Mesenchymal stem cell (in vitro differentiated cells and primary cell): ENCODE measurements at places on chromosomes 3 and 15.

GRCh38 chr3:15681668-15682067 is 80.1 kb downstream of the BTD start:
- DNase-seq = peak; percentile 14

GRCh38 chr3:12186046-12186445 is 27.3 kb upstream of the TIMP4 start:
- no peak for DNase-seq

DNA sequence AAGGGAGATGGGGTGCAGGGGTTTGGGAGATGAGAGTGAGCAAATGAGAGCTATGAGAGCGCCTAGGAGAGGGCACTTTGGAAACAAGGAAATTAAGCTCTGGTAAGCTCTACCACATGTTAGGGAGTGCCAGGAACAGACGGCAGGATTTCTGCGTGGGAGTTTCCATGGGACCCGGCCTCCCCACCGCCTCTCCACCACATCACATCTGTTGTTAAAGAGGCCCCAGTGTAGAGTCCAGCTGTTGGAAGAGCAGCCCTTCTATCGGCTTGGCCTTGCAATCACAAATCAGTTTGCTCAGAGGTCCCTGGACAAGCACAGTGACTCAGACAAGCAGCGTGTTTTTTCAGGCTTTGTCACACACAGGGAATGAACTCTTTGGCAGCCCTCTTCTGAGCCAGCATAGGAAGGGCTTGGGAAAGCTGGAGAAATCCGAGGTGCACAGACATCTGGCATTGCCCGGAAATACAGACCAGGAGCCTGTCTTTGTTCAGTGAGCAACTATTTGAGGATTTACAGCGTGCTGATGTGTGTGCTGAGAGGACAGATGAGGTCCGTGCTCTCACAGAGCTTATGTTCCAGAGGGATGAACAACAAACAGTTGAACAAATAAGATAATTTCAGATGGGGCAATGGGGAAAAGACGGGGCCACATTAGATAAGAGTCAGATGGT is 370.6 kb upstream of the PROK2 start:
- peak; percentile 97 for DNase-seq

GRCh38 chr3:109023656-109024254 is 70.1 kb upstream of the GUCA1C start:
- peak; percentile 42 for DNase-seq

- no peak for DNase-seq
Measured at GRCh38 chr3:13536432-13536831, 12.5 kb upstream of the FBLN2 start.

GRCh38 chr3:193096076-193096475 is 144.9 kb upstream of the PLAAT1 start:
- DNase-seq = no peak

DNA sequence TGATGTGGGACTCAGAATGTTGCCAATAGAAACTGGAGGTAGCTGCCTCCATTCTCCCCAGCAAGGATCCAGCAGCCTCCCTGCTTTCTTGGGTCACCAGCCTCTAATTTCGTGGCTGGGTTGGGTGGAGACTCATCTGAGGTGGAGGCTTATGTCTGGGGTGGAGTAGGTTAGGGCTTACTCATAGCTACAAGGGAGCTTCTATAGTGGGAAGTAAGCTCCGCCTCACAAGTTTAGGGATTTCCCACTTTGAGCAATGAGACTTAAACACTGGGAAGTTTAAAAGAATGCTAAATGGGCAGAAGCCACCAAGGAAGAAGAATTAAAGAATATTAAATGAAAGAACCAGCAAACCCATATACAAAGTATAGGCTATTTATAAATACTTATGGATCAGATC is 63.8 kb downstream of the GJD2 start:
- peak; percentile 2 for DNase-seq

- no peak for DNase-seq
Measured at GRCh38 chr15:91050128-91050455, 27.7 kb upstream of the VPS33B start.

GRCh38 chr3:97438131-97438530 is 326.4 kb upstream of the ARL6 start:
- DNase-seq = no peak

DNA sequence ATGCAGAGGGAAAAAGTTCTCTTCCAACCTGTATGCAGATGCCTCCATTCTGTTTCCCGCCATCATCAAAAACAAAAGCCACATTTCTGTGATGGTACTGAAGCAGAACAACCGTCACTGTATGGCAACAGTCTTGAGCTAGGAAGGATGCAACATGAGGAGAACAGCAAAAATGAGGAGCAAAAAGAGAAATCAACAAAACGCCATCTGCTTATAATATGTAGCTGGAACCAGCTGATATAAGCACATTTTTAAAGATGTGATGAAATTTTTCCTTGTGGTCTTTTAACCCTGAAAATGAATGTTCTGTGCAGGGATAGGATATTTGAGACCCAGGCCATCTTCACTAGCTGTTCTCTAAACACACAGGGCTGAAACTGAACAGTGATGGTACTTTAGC is 287.0 kb downstream of the ZIC4 start:
- peak; percentile 11 for DNase-seq

- no peak for DNase-seq
Measured at GRCh38 chr3:98645039-98645438, 51.6 kb upstream of the CPOX start.

DNA sequence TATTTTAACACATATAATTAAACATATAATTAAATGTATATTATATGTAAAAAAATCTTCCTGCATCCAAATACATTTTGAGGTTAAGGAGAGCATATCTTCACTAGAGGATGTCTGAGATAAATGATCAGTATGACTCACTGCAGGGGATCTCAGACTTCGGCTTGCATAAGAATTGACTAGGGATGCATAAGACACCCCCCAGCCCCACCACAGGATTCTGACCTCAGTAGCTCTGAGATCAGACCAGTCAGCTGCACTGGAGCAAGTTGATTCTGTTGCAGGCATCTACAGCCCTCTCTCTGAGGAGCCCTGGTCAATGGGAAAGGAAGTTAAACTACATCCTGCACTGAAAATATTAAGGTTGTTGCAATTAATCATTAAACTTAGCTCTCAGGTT is 29.0 kb upstream of the TBC1D21 start:
- peak; percentile 42 for DNase-seq

GRCh38 chr15:69578787-69579583 is 126.4 kb downstream of the RPLP1 start:
- DNase-seq = no peak

GRCh38 chr3:187836823-187837770 is 91.8 kb upstream of the BCL6 start:
- DNase-seq = peak; percentile 20

DNA sequence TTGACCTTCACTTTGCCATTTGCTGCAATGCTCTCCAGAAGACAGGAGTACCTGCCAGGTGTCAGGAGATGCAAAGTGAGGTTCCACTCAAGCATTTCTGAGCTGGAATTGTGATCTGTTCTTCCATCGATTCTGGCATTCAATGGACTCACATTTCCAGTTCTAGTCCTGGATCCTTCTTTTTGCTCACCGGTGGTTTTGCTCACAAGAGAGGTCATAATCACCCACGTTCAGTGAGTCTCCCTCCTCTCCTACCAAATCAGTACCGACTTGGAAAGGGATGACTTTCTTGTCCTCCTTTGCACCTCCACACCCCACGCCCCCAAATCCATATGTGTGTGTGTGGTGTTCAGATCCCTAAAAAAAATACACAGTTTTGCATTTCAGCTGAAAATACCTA is 206.7 kb upstream of the IGF1R start:
- no peak for DNase-seq

DNA sequence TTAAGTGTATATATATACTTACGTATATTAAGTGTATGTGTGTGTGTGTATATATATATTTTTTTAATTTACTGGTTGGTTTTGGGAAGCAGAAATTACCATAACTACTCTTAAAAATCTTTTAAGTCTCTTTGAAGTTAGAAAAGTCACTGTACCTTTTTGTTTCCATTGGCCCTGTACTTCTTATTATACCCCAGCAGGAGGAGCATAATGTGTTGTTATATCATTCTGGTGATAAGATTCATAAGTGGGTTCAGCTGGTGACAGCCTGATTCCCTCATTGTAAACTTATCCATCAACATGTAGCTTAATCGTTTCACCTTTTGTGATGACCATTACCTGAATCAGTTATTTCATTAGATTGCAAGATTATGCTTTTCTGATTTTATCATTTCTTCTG is 30.8 kb downstream of the MLH1 start:
- peak; percentile 29 for DNase-seq

- peak; percentile 25 for DNase-seq
Measured at GRCh38 chr3:129238945-129239705, 10.3 kb upstream of the COPG1 start.

DNA sequence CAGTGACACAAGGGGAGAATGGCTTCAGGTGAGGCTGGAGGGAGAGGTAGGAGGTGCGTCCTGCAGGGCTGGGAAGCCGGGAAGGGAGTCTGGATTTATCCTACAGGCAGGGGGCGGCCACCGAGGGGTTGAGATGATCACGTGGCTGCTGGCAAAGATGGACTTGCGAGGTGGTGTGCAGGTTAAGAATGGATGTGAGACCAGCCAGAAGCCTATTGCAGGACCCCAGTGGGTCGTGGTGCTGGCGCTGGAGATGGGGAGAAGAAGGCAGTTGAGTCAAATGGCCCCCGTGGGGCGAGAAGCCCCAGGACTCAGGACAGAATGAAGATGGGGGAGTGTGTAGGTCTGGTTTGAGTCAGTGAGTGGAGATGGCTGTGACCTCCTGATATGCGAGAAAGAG is 183.1 kb downstream of the FAM43A start:
- no peak for DNase-seq

- no peak for DNase-seq
Measured at GRCh38 chr3:187667526-187667925, 2.7 kb downstream of the SST start.

DNA sequence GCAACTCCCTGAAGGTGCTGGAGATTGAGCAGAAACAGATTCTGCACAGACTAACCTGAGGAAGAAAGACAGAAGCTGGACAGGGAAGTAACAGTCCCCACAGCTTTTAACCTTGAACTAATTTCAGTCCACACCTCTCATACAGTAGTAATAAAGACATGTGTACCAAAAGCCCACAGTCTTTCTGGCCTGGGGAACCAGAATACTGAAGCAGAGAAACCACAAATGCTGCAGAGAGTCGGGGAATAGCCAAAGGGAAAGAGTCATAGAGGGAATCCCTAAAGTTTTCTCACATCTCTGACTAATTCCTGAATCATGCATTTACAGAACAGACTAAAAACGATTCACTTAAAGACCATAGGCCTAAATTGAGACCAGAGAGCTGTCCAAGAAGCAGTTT is 503.4 kb upstream of the NECTIN3 start:
- DNase-seq = peak; percentile 83

GRCh38 chr15:93066834-93067648 is 22.0 kb downstream of the RGMA start:
- no peak for DNase-seq
